Activated naive CD8-positive, alpha-beta T cell treated with anti-CD3 and anti-CD28 coated beads, Interleukin-2, amount 10 ng/mL, durations not matched to agents 7 days and 5 days (primary cell): ENCODE measurements at places on chromosomes 6 and 20. TPM values are rescaled to one million over a fixed set of nuclear protein-coding genes. Genes with fewer than 3 reads are reported as not detected.

Gene RAB5IF
- total RNA-seq: 73.1 TPM

Gene HLA-DPB1
- total RNA-seq: 43.4 TPM

DNA sequence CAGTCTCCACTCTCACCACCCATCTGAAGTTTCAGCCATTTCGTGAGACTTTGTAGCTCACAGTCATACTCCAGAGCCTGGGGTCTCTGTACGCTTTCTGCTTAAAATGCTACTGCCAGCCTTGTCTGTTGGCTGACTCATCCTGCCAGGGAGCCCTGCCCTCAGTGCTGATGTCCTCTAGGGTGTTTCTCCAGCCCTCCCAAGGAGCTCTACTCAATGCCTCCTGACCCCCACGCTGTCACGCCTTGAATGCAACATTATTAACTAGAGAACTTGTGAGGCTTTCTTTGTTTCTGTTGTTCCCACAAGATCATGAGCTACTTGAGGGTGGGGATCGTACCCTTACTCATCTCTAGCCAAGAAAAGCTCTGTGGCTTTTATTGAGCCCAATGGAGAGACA lies 20.1 kb downstream of the KIF16B start:
- no peak for DNase-seq

DNA sequence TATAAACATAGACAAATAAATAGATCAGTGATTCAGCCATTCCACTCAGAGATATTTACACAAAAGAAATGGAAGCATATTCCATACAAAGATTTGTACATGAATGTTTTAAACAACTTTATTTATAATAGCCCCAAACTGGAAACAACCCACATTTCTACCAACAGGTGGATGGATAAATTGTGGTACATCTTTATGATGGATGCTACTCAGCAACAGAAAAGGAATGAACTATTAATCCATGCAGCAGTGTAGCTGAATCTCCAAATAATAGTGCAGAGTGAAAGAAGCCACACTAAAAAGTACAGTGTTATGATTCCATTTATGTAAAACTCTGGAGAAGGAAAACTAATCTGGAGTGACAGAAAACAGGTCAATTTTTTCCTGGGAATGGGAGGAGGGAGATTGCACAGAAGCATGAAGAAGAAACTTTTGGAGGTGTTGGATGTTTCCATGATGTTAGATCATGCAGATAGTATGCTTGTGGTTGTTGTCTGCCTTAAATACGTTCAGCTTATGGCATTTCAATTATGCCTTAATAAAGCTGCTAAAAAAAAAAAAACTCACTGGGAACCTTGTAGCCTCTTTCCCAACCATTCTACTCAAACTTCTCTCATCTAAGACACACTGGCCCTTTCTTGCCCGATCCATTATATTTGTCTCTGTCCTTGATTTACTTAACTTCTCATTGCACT lies 100.9 kb downstream of the PPP1R14C start:
- DNase-seq: no peak

GRCh38 chr6:101799531-101799930 lies 406.0 kb downstream of the GRIK2 start:
- DNase-seq: no peak

- DNase-seq: no peak
Measured at GRCh38 chr6:87932361-87932760, 115.3 kb upstream of the SPACA1 start.

DNA sequence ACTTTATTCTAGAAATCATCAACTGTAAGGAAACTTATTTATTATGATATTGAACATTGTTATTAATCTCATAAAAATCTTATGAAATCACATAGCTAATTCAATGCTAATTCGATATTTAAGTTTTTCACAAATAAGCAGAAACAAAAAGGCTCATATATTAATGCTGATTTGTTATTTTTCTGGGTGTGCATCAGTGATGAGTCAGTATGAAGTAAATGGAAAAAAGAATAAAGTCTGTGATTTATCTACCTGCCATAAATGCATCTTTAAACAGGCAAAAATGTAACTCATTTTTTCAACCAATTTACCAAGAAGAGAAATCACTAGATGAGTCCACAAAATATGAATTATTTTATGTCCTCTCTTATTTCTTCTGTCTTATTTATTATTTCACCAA lies 253.5 kb downstream of the PTPRK start:
- DNase-seq: no peak

DNA sequence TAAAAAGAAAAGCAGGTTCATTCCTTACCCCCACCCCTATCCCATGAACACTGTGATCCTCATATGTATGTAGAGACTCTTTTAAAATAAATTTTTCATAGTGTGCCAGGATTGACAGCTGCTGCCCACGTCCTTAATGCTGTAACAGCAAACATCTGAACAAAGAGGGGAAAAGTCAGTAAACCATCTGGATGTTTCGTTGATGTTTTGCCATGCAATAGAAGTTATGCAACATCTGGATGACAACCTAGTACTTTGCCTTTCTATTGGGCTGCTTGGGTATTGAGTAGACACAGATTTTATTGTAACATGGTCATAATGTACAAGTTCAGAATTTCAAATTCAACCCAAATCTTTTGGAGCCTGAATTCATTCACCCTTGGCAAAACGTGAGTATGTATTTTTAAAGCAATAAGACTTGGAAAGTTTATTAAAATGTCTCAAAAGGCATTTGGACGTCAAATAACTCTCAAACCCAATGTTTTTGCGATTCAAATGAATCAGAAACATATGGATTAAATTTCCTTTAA lies 500.3 kb downstream of the DHX35 start:
- DNase-seq: no peak

Gene RGS17
- total RNA-seq: not detected

DNA sequence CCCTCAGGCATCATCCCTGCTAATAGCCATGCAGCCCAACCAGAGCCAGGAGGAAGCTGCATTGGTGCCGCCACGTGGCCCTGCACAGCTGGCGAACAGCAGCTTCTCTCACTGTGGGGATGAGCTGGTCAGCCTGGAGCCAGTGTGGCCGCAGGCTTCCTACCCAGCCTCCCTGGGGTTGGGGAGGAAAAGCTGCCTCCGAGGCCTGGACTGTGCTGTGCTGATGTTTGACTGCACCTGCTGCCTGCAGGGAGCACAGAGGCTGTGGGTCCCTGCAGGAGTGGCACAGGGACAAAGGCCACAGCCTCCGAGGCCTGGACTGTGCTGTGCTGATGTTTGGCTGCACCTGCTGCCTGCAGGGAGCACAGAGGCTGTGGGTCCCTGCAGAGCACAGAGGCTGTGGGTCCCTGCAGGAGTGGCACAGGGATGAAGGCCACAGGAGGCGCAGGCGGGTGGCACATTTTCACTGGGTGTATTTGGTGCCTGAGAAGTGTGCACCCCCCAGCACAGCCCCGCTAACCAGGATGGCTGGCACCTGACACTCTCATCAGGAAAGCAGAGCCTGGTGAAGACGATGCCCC lies 83.9 kb downstream of the DLL1 start:
- DNase-seq: peak; percentile 11
